Mesothelial cell of epicardium (in vitro differentiated cells): ENCODE measurements at places on chromosomes 7 and 10. TPM values are rescaled to one million over a fixed set of nuclear protein-coding genes. Genes with fewer than 3 reads are reported as not detected.

CASP2 gene
- total RNA-seq: 53.3 to 56.5 TPM (median 55.4 TPM) in 3 replicates

TOMM7 gene
- total RNA-seq: 161 to 179 TPM (median 176 TPM) in 3 replicates

DNA sequence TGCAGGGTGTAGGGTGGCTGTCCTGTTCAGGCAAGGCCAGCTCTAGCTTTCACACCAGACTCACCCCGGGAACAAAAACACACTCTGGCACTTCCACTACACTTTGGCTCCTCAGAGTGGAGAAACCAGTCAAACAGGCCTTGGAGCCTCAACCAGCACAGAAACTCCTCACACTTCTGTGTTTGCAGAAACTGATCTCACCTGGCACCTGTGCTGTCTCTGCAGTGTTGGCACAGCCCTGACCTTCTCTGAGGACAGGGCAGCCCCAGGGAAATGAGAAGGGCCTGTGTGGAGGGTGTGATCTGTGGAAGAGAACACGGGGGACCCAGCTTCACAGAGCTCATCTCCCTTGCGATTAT lies 4.1 kb upstream of the CALML5 start:
- no peak for DNase-seq

DNA sequence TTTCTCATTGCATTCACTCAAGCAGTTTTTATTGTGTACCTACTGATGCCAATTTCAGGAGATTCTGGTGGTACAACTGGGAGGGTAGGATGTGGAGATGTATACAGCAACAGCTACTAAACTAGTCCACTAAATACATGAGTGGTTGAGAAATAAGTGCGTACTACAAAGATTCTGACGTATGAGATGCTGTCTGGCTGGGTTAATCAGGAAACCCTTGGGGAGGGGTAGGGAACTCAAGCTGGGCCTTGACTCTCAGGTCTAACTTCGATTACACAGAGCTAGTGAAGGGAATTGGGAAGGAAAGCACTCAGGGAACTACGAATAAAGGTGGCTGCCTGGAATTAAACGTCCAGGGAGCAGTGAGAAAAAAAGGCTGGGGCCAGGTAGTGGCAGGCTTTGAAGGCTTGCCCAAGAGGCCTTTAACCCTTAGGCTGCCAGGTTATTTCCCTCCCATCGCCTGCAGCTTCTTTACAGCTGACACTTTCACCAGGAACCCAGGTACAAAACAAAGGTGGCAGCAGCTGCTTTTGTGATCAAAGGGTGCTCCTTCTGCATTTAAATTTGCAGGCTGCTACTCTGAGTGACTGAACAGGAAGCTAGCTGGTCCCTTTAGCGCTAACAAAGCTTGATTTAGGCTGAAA lies 3.2 kb downstream of the MMS19 start:
- no peak for DNase-seq

DNA sequence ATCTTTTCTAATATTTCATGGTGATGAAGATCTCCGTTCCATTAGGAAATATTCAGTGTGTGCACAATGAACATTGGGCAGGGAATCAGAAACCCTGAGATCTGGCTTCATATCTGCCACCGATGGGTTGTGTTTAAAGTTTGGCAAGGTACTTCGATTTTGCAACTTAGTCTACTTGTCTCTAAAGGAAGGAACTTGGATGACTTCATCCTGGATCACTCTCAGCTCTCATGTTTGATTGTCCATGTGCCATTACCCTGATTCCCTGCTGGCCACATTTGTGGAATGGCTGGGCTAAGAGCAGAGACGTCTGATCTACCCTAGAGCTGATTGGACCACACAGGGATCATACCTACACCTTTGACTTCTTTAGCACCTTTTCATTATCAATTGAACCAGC lies 177.0 kb upstream of the KMT2E start:
- DNase-seq: no peak

SBDS gene
- 39.2 to 42.9 TPM (median 40.6 TPM) in 3 replicates for total RNA-seq

GRCh38 chr7:1030444-1031070 lies 13.8 kb upstream of the GPR146 start:
- DNase-seq: no peak

DNA sequence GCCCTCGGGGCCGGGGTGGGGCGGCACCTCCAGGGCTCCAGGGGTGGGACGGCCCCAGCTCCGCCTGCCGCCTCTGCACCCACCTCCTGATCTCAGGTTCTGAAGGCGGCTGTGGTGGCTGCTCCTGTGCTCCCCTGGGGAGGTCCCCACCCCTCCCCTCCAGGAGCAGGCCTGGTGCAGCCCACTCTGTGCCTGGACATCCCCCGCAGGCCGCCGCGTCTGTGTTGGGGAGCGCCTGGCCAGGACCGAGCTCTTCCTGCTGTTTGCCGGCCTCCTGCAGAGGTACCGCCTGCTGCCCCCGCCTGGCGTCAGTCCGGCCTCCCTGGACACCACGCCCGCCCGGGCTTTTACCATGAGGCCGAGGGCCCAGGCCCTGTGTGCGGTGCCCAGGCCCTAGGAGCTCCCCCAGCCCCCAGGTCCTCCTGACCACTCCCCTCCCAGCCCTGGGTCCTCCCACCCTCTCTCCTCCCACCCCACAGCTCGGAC lies 5.5 kb downstream of the CYP2W1 start:
- DNase-seq: no peak

DNA sequence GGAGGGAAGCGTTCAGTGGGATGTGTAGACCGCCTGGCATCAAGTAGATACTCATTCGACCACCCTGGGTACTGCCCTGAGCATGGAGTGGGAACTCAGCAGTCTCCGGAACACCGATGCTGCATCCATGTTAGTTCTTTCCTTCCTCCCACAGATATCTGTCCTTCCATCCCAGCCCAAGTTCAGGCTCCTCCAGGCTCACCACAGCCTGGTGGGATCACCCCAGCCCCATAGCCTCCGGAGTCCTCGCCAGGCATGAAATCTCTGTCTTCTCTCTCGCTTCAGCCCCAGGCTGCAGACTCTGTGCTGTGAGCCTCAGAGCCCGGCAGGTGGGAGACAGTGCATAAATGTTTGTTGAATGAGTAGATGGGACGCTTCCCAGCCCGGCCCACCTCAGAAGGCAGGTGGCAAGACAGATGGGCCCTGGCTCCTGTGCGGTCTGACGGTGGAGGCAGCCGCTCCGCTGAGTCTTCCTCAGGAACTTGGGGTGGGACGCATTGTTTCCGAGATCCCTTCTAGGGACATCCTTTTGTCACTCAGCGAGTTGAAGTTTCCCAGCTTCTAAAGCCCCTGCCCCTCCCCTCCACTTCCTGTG lies 42.9 kb downstream of the ELFN1 start:
- DNase-seq: no peak

A1CF gene
- 0.07 to 0.20 TPM in 2 of 3 replicates, not detected in the other for total RNA-seq

DTX2 gene
- 18.9 to 24.6 TPM (median 23.4 TPM) in 3 replicates for total RNA-seq

TMEM225B gene
- total RNA-seq: 2.5 to 3.6 TPM (median 3.2 TPM) in 3 replicates

PRF1 gene
- total RNA-seq: 0.13 to 0.20 TPM in 2 of 3 replicates, not detected in the other

TMEM176B gene
- total RNA-seq: 1.9 to 2.8 TPM (median 2.3 TPM) in 3 replicates

DNA sequence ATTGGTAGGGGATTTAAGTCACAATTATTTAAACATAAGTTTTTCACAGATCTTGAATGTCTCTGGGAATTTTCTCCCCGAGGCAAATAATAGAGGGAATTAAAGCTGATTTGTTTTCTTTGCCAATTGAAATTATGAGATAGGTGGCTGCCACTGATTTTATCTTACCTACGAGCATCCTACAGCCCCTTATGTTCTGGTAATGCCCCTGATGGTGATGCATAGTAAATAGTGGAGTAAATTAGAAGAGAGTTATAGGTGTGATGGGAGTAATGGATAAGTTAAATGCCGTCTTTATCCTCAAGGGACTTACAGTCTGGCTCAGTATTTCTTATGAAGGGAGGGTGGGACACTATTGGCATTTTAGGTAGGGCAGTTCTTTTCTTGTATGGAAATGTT lies 58.1 kb downstream of the HDAC9 start:
- DNase-seq: no peak

GRCh38 chr10:13865758-13866491 lies 279.2 kb downstream of the PRPF18 start:
- DNase-seq: no peak

PTF1A gene
- total RNA-seq: not detected in 3 replicates

CASTOR2 gene
- total RNA-seq: 40.8 to 44.5 TPM (median 41.8 TPM) in 3 replicates

ANKRD61 gene
- 0.20 to 0.29 TPM in 2 of 3 replicates, not detected in the other for total RNA-seq

DNA sequence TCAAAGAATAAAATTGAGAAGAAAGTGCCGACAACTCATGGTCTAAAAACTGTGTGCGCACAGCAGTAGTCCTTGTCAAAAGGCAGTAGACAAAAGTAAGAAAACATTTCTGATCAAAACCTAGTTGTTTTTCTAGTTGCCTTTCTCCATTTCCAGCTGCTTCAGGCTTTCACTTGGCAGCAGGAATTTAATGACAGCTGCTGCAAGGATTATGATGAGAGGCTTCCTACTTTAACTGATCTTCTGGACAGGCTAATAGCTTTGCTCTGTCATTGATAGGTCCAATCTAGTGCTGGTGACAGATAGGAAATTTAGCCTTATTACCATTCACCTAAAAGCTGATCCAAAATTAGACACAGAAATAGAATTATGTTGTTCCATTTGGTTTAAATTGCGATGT lies 110.7 kb upstream of the SEMA3C start:
- DNase-seq: no peak

GRCh38 chr7:5690931-5691473 lies 90.5 kb downstream of the RNF216 start:
- no peak for DNase-seq

STEAP1 gene
- 0.27 to 0.43 TPM (median 0.42 TPM) in 3 replicates for total RNA-seq

- DNase-seq: no peak
Observed at GRCh38 chr7:113338071-113338696, 219.8 kb upstream of the SMIM30 start.

CDC14C gene
- total RNA-seq: 0.07 to 0.11 TPM in 2 of 3 replicates, not detected in the other

DNA sequence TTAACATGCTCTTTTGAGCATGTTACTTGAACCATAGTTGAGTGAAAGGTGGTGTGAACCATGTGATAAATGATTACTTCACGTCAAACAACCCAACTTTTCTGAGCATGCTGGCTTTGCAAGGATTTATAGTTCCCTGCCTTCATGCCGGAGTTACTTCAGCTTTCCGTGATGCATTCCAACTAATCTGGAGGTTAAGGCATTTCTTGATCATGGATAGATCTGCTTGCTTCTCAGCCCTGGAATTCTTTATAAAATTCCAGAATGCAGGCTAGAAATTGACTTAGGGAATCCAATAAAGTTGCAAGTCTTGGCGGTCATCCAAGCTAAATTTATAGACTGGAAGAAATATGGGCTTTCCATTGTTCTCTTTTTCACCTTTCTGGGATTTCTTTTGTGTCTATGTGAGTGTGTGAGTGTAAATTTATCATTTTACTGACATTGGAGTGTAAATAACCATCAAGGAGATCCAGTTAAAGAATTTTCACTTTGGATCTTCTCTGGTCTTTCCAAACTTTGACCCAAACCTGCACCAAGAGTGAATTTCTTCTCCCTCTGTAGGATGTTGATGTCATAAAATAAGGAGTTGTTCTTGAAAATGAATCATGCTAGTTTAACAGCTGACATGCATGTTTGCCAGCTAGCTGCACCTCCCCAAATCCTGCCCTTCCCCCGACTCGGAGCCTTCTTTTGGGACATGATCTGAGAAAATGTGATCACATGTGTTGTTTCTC lies 289.0 kb downstream of the TWIST1 start:
- DNase-seq: no peak

GRCh38 chr10:99711129-99711719 lies 20.7 kb downstream of the COX15 start:
- DNase-seq: no peak

TSPAN12 gene
- total RNA-seq: 6.3 to 7.4 TPM (median 7.3 TPM) in 3 replicates

FAM25C gene
- not detected in 3 replicates for total RNA-seq

- DNase-seq: no peak
Observed at GRCh38 chr10:61888744-61889143, 12.8 kb upstream of the ARID5B start.

CPA2 gene
- 0.54 to 0.73 TPM (median 0.72 TPM) in 3 replicates for total RNA-seq

DNA sequence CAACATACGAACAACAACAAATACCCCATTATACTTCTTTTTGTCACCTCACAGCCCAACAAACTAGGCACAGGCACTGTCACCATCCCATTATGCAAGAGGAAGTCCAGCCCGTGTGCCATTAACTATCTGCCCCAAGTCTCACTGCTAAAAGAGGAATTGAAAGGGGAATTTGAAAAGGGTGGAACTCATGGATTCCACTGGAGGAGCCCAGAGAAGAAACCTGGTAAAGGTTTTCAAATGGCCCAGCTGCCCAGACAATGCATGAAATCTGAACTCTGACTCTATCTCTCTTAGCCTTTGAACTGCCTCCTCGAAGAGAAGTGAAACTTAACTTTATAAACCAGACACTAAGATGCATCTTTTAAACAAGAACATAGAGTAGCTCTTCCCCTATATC lies 130.0 kb downstream of the PLXNA4 start:
- no peak for DNase-seq

PRSS37 gene
- not detected in 3 replicates for total RNA-seq
